ENCODE measurements at places on chromosomes 11 and 22.

- no peak for DNase-seq
Measured at GRCh38 chr11:110435780-110436717, 6.3 kb downstream of the FDX1 start.

GRCh38 chr11:2787816-2788167, 88.0 kb upstream of the KCNQ1OT1 start:
- no peak for DNase-seq

DNA sequence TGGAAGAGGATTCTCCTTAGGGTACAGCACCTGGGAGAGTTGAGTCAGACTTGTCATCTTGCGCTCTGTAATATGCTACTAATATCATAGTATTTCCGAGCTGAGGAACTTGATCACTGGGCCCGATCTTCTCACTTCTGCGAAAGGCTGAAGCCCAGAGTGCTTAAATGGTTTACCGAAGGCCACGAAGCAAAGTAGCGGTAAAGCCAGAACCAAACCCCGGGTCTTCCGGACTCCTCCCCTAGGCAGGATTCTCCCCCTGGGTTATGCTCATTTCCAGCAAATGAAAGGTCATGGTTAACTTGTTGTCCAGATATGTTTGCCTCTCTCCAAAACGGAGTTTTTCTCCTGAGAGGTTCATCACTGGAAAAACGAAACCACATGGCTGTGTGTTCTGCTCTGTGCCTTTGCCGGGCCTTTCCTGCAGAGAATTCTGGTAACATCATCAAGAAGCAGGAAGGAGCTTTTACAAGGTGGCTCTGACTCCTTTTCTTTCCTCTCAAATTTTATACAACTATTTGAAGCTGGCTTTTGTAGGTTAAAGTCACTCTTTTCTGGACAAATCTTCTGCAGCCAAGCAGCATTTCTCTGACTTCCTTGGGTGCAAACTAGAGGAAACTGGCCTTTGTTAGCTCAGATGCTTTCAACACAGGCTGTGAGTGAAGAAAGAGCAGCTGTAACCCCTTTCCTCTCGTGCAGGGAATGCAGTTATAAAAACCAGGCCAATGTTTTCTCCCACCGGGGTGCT, 35.5 kb downstream of the UBASH3B start:
- no peak for DNase-seq

DNA sequence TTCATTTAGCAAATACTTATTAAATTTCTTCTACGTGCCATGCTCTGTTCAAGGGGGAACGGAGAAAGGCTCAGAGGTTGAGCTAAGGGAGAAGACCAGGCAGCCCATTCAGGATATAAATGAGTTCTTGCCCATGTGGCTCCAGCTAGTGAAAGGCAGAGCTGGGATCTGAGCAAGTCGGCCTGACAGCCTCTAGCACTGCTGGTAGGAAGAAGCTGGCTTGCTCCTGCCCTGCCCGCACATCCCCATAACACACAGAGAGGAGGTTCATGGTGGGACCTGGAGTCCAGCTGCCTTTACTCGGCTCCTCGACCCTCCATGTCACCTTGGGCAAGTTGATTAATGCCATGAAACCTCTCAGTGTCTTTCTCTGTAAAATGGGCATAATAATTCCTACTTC, 2.0 kb downstream of the SLC15A3 start:
- no peak for DNase-seq

DNA sequence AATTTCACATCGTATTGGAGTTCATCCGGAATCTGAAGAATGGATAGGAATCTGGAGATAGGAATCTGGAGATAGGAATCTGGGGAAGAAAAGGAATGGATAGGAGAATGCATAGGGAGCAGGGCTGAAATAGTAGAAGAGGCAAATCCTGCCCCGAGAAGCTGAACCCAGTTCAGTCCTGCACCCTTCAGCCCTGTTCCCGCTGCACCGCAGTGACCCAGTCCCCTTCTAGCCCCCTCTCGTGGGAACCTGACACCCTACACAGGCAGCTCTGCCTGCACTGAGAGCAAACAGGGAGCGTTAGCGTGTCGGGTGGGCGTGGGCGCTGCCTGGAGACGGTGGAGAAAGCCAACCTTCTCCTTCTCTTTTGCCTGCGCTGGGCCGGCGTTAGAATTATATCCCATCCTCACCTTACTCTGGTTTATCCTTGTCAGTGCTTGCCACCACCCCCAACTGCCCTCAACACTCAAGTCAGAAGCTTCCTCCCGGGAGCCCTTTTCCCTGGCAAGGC, 1.0 kb upstream of the CCKBR start:
- DNase-seq: no peak

DNA sequence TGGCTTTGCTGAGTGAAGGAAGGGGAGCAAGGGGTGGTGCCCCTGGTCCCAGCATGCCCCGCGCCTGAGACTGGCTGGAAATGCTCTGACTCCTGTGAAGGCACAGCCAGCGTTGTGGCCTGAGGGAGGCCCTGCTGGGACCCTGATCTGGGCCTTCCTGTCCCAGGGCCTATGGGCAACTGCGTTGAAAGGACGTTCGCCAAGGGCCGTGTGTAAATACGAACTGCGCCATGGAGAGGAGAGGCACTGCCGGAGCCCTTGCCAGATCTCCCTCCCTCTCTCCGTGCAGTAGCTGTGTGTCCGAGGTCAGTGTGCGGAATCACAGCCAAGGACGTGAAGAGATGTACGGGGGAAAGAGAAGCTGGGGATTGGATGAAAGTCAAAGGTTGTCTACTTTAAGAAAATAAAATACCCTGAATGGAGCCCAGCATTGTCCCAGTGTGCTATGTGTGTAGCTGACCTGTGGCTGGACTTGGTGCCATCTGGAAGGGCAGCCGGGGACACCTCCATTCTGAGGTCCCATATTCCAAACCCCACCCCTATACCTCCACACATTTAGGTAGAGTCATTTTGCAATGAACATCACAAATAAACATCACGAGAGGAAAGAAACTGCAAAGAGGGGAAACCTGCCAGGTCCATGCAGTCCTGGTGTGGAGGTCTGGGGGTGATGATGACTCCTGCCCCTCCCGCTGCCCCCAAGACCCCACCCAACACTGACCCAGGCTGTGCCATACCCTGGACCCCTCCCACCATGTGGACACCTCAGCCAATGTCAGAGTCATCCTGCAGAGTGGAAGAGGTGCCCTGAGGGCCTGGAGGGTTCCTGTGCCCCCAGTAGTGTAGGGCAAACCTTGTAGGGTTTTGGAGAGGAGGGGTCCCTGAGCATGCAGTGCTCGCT, 16.9 kb downstream of the RSPH14 start:
- DNase-seq: no peak

DNA sequence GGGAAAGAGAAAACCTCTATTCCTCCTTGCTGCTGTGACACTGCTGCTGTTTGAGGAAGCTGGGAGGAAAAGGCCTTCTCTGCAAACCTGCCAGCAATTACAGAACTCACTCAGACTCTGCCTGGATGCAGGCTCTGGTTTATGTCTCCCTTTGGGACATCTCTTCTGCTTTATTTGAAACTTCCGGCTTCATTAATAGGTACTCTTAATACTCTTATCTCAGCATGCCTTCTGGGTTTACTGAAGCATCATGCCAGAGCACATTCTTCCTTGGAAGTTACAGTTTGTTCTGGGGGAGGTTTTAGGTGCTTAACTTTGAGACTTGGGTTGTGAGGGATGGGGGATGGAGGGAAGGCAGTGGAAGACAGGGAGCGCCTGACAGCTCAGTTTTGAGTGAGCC, 79.9 kb downstream of the NAV2 start:
- no peak for DNase-seq

DNA sequence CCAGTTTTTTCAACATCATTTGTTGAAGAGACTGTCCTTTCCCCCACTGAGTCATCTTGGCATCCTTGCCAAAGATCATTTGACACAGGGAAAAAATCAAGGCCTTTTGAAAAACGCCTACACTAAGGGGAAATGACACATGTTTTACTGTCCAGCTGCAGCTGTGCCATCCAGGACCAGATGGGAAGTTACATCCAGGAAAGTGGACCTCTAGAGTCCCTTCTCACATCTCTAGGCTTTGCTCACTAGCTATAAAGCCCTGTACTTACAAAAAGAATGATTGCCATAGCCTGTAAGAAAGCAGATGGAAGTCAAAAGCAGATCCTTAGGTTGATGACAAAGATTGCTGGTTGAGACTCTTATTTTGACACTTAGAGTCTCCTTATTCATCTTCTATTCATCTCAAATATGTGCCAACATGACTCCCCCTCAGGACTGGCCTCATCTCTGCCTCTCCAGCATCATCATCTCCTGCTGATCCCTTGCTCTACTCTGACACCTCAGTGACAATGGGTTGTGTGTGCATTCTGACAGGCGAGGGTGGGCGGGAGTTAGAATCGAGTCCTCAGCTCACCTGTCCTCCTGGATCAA, 22.8 kb downstream of the OSBP2 start:
- no peak for DNase-seq

GRCh38 chr11:34824425-34824824, 91.8 kb downstream of the APIP start:
- DNase-seq: no peak

DNA sequence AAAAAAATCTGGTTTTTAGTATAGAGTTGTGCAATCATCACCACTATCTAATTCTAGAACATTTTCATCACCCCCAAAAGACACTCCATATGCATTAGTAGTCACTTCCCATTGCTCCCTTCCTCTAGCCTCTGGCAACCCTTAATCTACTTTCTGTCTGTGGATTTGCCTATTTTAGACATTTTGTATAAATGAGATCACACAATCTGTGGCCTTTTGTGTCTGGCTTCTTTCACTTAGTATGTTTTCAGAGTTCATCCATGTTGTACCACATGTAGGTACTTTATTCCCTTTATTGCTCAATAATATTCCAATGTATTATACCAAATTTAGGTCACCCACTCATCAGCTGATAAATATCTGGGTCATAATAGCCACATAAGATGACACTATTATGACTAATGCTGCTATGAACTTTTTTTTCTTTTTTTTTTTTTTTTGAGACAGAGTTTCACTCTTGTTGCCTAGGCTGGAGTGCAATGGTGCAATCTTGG, 67.5 kb upstream of the SCUBE2 start:
- no peak for DNase-seq

DNA sequence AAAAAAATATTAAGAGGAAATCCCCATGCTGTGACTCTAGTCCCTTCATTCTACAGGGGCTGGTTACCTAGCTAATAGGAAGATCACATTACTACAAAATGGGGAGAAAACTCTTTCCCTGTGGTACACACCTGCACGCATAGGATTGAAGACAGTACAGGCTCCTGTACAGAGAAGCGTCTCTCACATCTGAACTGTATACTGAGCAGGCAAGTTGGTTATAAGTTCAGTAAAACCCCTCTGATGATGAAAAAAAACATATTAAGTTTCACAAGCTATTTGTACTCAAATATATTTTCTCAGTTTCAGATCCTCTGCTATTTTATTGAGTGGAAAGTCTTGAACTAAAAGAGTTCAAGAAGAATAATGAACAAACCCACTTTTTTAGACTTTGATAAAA, 156.9 kb upstream of the HSD17B12 start:
- no peak for DNase-seq

DNA sequence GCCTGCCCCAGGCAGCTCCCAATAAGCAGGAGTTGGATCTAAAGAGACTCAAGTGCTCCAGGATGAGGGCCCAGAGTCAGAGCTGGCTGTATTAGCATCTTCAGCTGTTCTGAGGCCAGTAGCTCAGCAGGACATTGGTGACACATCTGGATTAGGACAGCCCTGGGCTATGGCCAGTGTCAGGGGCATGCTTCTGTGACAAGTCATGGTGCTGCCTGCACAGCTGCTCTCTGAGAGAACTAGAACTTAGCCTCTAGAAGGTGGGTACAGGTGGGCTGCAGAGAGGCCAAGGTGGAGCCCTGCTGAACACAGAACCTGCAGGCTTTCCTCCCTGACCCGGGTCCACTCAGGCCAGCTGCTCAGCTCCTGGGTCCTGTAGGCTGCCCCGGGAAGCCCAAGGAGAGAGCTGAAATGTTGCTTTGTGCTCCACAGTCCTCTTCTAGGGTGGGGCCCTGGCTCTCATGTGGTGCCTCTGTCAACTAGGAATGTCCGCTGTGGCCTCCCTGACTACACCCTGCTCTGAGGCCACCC, 426.9 kb downstream of the SOX6 start:
- DNase-seq: no peak

GRCh38 chr11:2933375-2934020, 4.3 kb upstream of the PHLDA2 start:
- no peak for DNase-seq

DNA sequence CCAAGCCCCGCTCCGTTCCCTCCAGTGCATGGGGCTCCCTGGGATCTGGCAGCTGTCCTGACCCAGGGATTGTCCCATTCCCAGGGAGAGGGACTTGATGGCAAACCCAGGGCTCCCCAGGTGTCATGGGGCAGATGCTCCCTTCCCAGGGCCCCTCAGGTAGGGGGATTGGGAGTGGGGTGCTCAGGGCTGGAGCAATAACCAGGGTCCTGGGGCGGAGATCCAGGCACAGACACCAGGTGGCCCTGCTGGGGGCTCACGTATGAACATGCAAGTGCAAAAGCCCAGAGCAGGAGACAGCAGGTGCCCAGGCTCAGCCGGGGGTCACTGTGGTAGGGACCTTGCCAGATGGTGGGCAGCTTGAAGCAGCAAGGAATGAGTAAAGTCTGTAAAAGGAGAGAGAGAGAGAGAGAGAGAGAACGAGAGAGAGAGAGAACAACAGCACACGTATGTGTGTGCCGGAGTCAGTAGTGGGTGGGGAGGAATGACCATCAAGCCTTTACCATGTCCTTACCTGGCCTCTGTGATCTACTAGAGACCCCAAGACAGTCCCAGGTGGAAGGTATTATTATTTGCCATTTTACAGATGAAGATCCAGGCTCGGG, 19.3 kb upstream of the MPPED1 start:
- DNase-seq: no peak

- no peak for DNase-seq
Measured at GRCh38 chr22:22916952-22917290, 29.3 kb downstream of the IGLL5 start.

- DNase-seq: no peak
Measured at GRCh38 chr22:19728836-19729235, 5.5 kb downstream of the GP1BB start.
